Inflammatory macrophage treated with lipopolysaccharide for 1 hour (primary cell): ENCODE measurements at places on chromosomes 3 and 15.

- no peak for DNase-seq
Measured at GRCh38 chr15:27097506-27097905, 126.5 kb downstream of the GABRG3 start.

GRCh38 chr3:159455741-159456181 is 532.9 kb upstream of the IL12A start:
- no peak for DNase-seq

GRCh38 chr3:64203216-64203615 is 22.1 kb downstream of the PRICKLE2 start:
- no peak for DNase-seq

DNA sequence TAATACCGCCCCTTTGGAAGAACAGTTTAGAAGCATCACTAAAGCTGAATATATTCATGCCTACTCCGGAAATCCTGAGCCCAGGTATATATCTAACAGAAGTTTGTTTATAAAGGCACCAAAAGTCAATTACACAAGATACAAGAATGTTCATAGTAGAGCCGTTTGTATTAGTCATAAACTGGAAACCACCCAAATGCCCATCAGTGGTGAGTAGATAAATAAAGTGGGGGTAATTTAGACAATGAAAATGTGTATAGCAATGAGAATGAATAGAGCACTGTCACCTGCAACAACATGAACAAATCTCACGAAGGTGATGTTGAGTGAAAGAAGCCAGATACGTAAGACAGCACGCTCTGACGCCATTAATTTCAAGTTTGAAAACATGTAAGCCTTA is 68.3 kb upstream of the GLCE start:
- DNase-seq = no peak

DNA sequence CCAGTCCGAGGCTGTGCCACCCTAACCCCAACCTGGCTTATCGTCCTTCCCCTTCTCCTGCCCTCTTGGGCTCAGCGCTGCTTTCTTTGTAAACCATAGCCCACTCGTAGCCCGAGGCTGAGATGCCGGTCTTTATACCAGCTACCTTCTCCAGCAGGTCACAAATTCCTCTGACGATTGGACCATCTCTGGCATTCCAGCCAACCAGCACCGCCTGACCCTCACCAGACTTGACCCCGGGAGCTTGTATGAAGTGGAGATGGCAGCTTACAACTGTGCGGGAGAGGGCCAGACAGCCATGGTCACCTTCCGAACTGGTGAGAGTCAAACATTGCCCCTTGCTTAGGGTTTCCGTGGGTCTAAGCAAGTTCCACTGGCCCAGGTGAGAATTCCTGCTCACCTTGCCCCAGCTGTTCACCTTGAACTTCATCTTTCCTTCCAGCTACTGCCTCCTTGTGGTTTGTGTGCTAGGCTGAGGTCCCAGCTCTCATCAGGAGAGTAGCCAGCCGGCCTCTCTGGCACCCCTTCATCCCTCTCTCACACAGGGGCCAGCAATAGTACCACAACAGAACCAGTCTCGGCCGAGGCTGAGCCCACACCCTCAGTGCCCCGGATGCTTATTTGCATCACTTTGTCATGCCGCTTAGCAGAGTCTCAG is 66.7 kb downstream of the BOC start:
- DNase-seq = no peak

DNA sequence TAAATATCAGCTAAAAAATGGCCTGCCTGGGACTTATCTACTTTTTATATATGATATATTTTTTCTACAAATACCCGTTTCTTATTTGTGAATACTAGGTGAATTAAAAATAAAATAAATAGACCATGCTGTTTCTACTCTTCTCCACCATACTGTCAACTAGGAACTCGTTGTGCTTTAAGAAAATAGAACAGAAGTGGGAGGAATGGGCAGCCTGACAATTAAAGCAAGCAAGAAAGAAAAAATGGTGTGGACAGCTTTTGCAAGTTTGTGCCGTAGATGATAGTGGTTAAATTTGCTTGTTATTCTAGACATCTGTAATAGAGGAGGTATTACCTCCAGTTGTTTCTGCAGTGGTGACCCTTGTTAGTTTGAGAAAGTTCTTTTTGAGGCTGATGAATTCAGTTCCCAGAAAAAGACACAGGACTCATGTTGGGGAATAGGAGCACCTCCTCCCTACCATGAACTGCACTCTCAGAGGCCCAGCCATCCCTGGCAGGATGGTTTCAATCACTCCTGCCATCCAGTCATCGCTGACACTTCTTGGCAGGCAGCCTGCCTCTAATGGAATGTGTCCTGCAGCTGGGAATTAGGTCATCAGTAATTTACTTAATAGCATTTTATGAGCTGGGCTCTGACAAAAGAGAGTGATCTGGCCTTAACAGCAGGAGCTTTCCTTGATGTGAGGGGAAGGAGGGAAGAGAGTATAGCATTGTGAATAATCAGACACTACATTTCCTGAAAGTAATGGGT is 105.0 kb upstream of the GAP43 start:
- no peak for DNase-seq

- no peak for DNase-seq
Measured at GRCh38 chr3:123096731-123097130, 29.9 kb downstream of the PDIA5 start.
